Stimulated activated CD4-positive, alpha-beta T cell treated with anti-CD3 and anti-CD28 coated beads, Interleukin-1b, Interleukin-23, amount 100 ng/mL, for 4 hours (primary cell): ENCODE measurements at places on chromosomes 4 and X.

DNA sequence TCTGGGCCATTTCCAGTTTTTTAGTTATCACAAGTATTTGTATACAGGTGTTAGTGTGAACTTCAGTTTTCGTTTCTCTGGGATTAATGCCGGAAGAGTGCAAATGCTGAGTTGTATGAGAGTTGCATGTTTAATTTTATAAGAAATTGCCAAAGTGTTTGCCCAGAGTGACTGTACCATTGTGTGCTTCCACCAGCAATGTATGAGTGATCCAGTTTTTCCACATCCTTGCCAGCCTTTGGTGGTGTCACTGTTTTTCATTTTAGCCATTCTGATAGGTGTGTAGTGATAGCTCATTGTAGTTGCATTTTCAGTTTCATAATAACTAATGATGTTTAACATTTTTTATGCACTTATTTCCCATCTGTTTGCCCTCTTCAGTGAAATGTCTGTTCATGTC is 18.4 kb downstream of the PLS3 start:
- no peak for DNase-seq

GRCh38 chr4:8123870-8124269 is 34.7 kb downstream of the ABLIM2 start:
- DNase-seq, result no peak

DNA sequence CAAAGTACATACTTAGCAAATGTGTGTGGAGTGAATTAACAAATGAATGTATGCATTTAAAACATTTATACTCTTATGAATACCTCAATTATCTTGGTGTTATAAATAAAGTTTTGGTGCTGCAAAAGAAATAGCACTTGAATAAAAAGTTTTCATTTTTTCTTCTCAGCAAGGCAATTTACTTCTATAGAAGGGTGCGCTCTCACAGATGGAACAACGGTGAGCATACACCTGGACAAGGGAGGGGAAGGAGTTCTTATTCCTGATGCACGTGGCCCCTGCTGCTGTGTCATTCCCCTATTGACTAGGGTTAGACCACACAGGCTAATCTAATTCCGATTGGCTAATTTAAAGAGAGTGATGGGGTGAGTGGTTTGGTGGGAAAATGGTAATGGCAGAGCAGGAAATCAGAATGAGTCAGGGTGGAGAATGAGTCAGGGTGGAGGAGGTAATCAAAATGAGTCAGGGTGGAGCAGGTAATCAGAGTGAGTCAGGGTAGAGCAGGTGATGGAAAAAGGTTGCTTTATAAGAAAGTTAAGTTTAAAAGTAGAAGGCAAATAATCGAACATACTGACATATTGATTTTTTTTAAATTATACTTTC is 28.2 kb upstream of the PGK1 start:
- no peak for DNase-seq

- no peak for DNase-seq
Observed at GRCh38 chr4:39097290-39097689, 35.3 kb downstream of the KLHL5 start.

DNA sequence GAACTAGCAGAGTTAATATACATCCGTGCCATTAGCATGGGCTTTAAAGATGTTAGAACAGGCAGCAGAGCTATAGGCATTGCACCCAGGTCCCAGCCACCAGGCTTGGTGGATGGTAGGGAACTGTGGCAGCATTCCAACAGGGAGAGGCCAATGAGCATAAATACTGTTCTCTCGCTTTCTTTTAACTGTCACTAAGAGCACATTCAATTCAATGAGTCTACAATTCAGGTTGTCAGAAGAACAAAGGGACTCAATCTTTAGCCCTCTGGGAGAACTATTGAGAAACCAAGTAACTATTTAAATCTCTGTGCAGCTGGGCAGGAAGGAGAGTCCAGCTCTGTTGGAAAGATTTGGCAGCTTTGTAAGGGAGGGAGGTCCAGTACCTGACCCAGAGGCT is 165.6 kb downstream of the CHIC1 start:
- no peak for DNase-seq

- no peak for DNase-seq
Observed at GRCh38 chr4:128450326-128451120, 162.9 kb upstream of the PGRMC2 start.

- DNase-seq, result no peak
Observed at GRCh38 chr4:110106931-110107296, 91.5 kb downstream of the ELOVL6 start.
